ENCODE measurements at places on chromosomes 5 and 9.

DNA sequence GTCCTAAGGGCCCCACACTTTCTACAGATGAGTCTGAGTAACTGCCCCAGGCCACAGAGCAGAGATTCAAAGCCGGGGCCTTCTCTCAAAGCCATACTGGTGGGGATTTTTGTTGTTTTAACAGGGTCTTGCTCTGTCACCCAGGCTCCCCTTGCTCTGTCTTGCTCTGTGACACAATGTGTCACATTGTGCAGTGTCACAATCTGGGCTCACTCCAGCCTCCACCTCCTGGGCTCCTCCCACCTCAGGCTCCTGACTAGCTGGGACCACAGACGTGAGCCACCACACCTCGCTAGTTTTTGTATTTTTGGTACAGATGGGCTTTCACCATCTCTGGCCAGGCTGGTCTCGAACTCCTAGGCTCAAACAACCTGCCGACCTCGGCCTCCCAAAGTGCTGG is 8.6 kb downstream of the AGPAT2 start:
- DNase-seq: no peak

GRCh38 chr5:72209147-72210115 is 102.2 kb downstream of the MAP1B start:
- no peak for DNase-seq

- no peak for DNase-seq
Measured at GRCh38 chr5:10975945-10976344, 214.9 kb upstream of the DAP start.

DNA sequence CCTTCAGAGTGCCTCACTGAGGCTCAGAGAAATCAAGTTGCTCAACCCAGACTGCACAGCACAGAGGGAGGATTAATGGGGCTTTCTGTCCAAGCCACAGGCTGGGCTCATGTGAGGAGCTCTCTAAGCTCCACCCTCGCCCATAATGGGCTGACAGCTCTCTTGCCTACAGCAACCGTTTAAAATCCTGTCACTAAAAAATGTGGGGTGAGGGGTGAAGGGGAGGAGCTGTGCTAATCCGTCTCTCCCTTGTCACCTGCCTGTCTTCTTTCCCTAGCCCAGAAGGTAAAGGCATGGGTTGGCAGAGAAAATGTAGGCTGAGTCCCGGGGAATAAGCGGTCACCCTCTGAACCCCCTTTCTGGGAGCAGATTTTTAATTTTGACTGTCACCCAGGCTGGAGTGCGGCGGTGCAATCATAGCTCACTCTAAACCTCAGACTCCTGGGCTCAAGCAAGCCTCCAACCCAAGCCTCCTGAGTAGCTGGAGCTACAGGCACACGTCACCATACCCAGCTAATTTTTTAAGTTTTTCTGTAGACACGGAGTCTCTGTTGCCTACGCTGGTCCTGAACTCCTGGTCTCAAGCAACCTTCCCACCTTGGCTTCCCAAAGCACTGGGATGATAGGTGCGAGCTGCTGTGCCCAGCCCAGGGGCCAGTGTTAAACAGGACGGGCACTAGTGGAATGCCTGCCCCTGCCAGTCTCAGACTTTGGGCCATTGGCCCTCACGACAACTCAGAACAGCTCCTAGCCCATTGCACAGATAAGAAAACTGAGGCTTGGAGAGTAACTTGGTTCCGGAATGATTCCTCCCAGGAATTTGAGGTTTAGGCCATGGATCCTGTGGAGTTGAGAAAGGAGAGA is 89.5 kb downstream of the LMX1B start:
- DNase-seq: no peak

GRCh38 chr9:14043483-14043882 is 270.5 kb downstream of the NFIB start:
- no peak for DNase-seq
